ENCODE measurements at places on chromosomes 7 and 10. TPM values are rescaled to one million over a fixed set of nuclear protein-coding genes. Genes with fewer than 3 reads are reported as not detected.

The TAF6 gene
- total RNA-seq: 51.4 TPM

The ACTL6B gene
- not detected for total RNA-seq

The WDR86 gene
- not detected for total RNA-seq

The PITX3 gene
- 0.16 TPM for total RNA-seq

The ZP3 gene
- total RNA-seq: 0.54 TPM

The C7orf57 gene
- not detected for total RNA-seq

Measured in cardiac atrium fibroblast (primary cell).